Activated CD4-positive, alpha-beta T cell treated with anti-CD3 and anti-CD28 coated beads for 36 hours (primary cell): ENCODE measurements at places on chromosomes 6 and 20. TPM values are rescaled to one million over a fixed set of nuclear protein-coding genes. Genes with fewer than 3 reads are reported as not detected.

- DNase-seq, result no peak
- H3K36me3 ChIP-seq, result no peaks in the 10 kb centered on the region
- peaks cover 2% of the 10 kb centered on the region for H3K4me1 ChIP-seq
- H3K27me3 ChIP-seq, result peaks cover 9% of the 10 kb centered on the region
- no peak overlapping the region for H3K27ac ChIP-seq
- H3K4me3 ChIP-seq, result no peak overlapping the region
Observed at GRCh38 chr6:4346659-4347333, 211.4 kb upstream of the ECI2 start.

GRCh38 chr20:47315339-47316056, 41.0 kb downstream of the ZMYND8 start:
- peaks cover 51% of the 10 kb centered on the region for H3K4me1 ChIP-seq
- H3K27me3 ChIP-seq, result no peaks in the 10 kb centered on the region
- H3K36me3 ChIP-seq, result peaks cover 15% of the 10 kb centered on the region
- no peak for DNase-seq
- no peak overlapping the region for H3K4me3 ChIP-seq
- peak overlapping the region; percentile 60 for H3K27ac ChIP-seq

DNA sequence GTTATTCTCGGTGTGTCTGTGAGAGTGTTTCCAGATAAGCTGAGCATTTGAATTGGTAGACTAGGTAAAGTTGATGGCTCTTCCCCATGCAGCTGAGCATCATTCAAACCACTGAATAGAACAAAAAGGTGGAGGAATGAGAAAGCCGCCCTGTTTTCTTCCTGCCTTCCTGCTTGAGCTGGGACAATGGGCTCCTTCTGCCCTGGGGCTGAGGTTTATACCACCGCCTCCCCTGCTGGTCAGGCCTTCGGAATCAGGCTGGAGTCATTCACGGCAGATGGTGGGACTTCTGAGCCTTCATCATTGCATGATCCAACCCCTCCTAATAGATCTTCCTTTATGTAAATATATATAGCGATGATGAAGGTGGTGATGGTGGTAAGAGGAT, 124.9 kb downstream of the ANKRD60 start:
- no peak for DNase-seq
- H3K4me1 ChIP-seq, result peaks cover 4% of the 10 kb centered on the region
- peaks cover 28% of the 10 kb centered on the region for H3K27me3 ChIP-seq
- no peak overlapping the region for H3K27ac ChIP-seq
- H3K4me3 ChIP-seq, result no peak overlapping the region

- no peak overlapping the region for H3K27ac ChIP-seq
- H3K4me3 ChIP-seq, result no peak overlapping the region
- H3K27me3 ChIP-seq, result no peaks in the 10 kb centered on the region
- H3K36me3 ChIP-seq, result peaks cover 4% of the 10 kb centered on the region
Observed at GRCh38 chr6:14816116-14816859, 429.6 kb upstream of the JARID2 start.

GRCh38 chr6:24666097-24666640, 530 bp downstream of the TDP2 start:
- H3K27ac ChIP-seq, result peak overlapping the region; percentile 99
- peak overlapping the region; percentile 90 for H3K4me3 ChIP-seq
- H3K27me3 ChIP-seq, result no peaks in the 10 kb centered on the region
- peak; percentile 65 for DNase-seq
- H3K36me3 ChIP-seq, result peaks cover 57% of the 10 kb centered on the region

DNA sequence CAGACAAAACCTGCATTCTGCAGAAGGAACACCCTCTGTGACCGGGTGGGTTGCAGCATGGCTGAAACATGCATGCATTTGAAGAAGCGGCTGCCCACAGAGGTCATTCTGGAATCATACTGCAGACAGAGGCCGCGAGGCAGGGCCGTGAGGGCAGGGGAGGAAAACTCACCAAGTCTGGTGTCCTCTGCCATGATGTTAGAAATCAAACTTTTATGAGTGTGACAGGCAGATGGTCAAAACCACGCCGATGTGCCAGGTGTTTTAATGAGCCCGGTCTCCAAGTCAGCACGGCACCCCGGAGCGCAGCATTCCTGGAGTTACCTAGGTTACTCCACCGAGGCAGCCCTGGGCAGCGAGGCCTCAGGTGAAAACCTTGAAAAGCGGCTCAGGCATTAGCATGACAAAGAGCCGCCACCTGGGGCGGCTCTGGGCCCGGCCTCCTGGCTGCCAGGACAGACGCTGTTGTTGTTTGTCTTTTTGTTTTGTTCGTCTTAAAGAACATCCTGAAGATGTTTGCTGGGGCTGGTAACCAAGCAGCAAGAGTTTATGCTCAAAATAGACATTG, 255.6 kb downstream of the ERMARD start:
- no peak for DNase-seq
- H3K4me1 ChIP-seq, result peaks cover 6% of the 10 kb centered on the region
- H3K27me3 ChIP-seq, result no peaks in the 10 kb centered on the region

DNA sequence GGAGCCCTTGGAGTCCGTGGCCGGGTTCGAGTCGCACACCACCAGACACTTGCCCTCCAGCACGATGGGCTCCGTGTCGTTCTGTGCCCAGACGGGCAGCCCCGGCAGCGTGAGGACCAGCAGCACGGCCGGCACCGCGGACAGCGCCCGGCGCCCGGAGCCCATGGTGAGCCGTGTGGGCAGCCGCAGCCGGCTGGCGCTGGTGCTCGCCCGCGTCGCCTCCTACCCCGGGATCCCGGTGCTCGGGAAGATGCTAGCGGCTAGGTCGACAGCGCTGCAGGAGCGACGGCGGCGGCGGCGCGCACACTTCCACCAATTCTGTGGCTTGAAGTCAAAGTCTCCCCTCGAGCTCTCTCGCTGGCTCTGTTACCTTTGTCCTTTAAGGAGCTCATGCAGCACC, 1.3 kb downstream of the CBLN4 start:
- H3K27ac ChIP-seq, result no peak overlapping the region
- DNase-seq, result no peak
- no peak overlapping the region for H3K4me3 ChIP-seq
- H3K36me3 ChIP-seq, result peaks cover 3% of the 10 kb centered on the region

DNA sequence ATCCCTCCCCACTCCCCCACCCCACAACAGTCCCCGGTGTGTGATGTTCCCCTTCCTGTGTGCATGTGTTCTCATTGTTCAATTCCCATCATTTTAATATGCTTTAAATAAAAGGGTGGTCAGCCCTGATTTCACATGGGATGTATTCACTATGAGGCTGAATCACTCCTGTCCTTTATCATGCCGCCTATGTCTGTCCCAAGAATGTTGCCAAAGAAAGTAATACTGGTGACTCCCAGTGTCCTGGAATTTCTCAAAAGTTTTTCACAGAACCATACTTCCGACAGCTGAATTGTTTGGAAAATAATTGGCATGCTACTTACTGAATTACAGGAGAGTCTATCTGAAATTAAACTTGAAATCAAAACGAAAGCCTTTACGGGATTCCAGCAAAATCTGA, 217.7 kb downstream of the HAO1 start:
- no peak overlapping the region for H3K4me3 ChIP-seq
- no peaks in the 10 kb centered on the region for H3K27me3 ChIP-seq
- H3K27ac ChIP-seq, result no peak overlapping the region
- H3K4me1 ChIP-seq, result no peaks in the 10 kb centered on the region
- no peak for DNase-seq

- H3K36me3 ChIP-seq, result peaks cover 53% of the 10 kb centered on the region
- peak overlapping the region; percentile 80 for H3K4me3 ChIP-seq
- H3K4me1 ChIP-seq, result peaks cover 60% of the 10 kb centered on the region
- no peak for DNase-seq
Observed at GRCh38 chr20:35661908-35662307, 2.8 kb downstream of the CPNE1 start.

DNA sequence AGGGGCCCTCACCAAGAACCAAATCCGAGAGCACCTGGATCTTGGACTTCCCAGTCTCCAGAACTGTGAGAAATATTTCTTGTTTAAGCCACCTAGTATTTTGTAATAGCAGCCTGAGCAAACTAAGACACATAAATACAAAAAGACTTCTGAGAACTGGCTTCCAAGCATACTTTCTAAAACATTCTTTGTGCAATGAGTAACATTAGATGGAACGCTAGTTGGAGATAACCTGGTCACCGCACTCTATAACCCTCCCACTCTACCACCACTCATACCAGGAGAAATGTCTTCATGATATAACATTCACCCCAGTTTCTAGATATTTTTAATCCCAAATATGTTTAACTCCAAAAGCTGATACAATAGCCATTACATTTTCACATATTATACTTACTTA, 169.5 kb upstream of the THEMIS start:
- no peaks in the 10 kb centered on the region for H3K27me3 ChIP-seq
- no peak overlapping the region for H3K27ac ChIP-seq
- DNase-seq, result no peak
- peaks cover 5% of the 10 kb centered on the region for H3K4me1 ChIP-seq
- no peaks in the 10 kb centered on the region for H3K36me3 ChIP-seq
- H3K4me3 ChIP-seq, result no peak overlapping the region

DNA sequence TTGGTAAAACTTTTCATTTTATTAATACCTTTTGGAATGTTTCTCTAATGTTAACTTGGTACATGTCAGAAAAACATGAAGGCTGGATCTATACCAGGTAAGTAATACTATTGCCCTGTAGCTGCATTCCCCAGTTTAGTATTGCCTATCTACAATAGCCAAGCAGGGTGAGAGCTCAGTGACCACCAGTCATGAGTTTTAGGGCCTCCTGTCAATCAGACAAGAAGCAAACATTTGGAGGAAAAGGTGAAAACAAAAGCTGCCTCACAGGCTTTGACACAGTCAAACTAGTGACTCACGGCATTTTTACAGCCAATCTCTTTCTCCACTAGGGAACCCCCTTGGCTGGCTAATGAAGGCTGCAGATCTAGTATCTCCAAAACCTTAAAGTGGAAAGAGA, 9.5 kb upstream of the CDC5L start:
- no peaks in the 10 kb centered on the region for H3K36me3 ChIP-seq
- no peaks in the 10 kb centered on the region for H3K4me1 ChIP-seq
- H3K4me3 ChIP-seq, result no peak overlapping the region
- peaks cover 3% of the 10 kb centered on the region for H3K27me3 ChIP-seq

DNA sequence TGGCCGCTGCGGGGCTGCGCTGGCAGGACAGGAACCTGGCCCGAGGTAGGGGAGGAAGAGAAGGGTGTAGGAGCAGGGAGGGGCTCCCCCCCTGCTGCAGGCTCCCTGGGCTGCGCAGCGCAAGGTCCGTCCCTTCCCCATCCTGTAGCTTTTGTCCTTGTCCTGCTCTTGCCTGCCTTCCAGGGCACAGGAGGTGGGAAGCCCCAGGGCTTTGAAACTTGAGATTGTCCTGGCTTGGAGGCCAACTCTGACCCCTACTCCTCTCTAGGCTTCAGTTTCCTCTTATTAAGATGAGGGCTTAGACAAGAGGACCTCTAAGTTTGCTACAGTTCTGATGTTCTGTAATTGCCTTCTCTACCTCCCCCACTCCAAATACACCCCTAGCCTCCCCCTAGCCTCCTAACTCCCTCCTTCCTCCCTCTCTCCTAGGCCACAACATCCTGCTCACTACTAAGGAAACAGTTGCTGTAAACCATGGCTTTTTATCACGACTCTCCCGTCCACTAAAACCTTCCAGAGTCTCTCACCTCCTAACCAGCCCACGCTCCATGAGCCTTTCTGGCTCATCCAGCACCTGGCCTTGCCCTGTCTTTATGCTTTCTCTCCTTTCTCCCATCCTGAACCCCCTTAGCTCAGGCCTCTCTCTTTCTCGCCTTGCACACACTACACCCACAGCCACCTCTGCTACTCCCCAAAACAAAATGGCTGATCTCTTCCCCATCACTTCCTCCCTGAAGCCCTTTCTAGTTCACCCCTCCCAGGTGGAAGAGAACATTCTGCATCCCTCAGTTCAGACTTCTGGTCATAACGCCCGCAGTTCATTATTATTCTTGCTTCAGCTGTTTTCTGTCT, 10.2 kb downstream of the UNC5CL start:
- no peaks in the 10 kb centered on the region for H3K36me3 ChIP-seq
- H3K27me3 ChIP-seq, result no peaks in the 10 kb centered on the region
- H3K4me3 ChIP-seq, result peak overlapping the region; percentile 73
- peaks cover 17% of the 10 kb centered on the region for H3K4me1 ChIP-seq
- no peak for DNase-seq
- peak overlapping the region; percentile 82 for H3K27ac ChIP-seq

GRCh38 chr6:121497970-121498375, 62.5 kb downstream of the GJA1 start:
- H3K27ac ChIP-seq, result no peak overlapping the region
- no peaks in the 10 kb centered on the region for H3K4me1 ChIP-seq
- DNase-seq, result no peak
- no peaks in the 10 kb centered on the region for H3K36me3 ChIP-seq

DNA sequence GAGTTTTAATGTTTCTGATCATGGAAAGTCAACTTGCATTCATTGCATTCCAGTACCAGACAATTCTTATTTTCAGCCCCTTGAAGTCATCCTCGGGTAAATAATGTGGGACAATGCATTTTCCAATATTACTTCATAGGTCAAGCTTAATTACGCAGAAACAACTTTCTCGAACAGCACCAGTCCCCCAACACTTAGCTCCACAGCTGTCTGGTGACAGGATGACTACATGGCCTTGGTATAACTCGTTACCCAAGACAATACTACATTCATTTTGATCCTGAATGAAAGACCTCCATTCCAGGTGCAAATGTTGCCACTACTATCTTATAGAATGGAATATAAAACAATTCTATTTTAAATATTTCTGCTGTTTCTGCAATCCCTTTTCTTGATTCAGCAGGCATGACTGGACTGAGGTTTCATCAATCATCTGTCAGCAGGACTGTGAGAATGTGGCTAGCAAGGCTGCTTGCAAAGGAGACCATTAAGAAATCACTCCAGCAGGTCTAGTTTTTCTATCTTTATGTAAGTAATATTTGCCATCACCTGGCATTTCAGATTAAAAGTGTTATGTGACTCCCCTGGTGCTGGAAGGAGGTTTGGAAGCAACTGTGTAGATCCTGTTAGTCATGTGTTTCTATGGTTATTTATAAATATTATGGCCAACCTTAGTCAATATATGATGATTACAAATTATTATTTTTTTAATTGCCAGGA, 147.9 kb downstream of the HAO1 start:
- H3K27me3 ChIP-seq, result no peaks in the 10 kb centered on the region
- no peak overlapping the region for H3K27ac ChIP-seq
- H3K4me3 ChIP-seq, result no peak overlapping the region
- H3K36me3 ChIP-seq, result no peaks in the 10 kb centered on the region

- H3K4me1 ChIP-seq, result peaks cover 30% of the 10 kb centered on the region
- no peak for DNase-seq
- no peaks in the 10 kb centered on the region for H3K27me3 ChIP-seq
- no peak overlapping the region for H3K4me3 ChIP-seq
Observed at GRCh38 chr6:36491378-36491965, 48.7 kb downstream of the KCTD20 start.

- DNase-seq, result no peak
- H3K4me1 ChIP-seq, result no peaks in the 10 kb centered on the region
- H3K4me3 ChIP-seq, result no peak overlapping the region
- H3K27me3 ChIP-seq, result no peaks in the 10 kb centered on the region
Observed at GRCh38 chr20:24492031-24492607, 22.7 kb downstream of the SYNDIG1 start.

- H3K36me3 ChIP-seq, result no peaks in the 10 kb centered on the region
- DNase-seq, result no peak
- H3K4me1 ChIP-seq, result no peaks in the 10 kb centered on the region
- H3K27me3 ChIP-seq, result peaks cover 6% of the 10 kb centered on the region
Observed at GRCh38 chr6:108277295-108277694, 16.5 kb upstream of the SNX3 start.

SEL1L2 gene
- total RNA-seq, result not detected

PTCHD4 gene
- not detected for total RNA-seq

DYNLT2 gene
- total RNA-seq, result 2.4 TPM

SOX18 gene
- total RNA-seq, result not detected

GABRR1 gene
- not detected for total RNA-seq

RRBP1 gene
- total RNA-seq, result 21.1 TPM
